ENCODE measurements at places on chromosomes 1 and 21.

GRCh38 chr1:64537942-64538341, 68.0 kb downstream of the CACHD1 start:
- no peak for DNase-seq

DNA sequence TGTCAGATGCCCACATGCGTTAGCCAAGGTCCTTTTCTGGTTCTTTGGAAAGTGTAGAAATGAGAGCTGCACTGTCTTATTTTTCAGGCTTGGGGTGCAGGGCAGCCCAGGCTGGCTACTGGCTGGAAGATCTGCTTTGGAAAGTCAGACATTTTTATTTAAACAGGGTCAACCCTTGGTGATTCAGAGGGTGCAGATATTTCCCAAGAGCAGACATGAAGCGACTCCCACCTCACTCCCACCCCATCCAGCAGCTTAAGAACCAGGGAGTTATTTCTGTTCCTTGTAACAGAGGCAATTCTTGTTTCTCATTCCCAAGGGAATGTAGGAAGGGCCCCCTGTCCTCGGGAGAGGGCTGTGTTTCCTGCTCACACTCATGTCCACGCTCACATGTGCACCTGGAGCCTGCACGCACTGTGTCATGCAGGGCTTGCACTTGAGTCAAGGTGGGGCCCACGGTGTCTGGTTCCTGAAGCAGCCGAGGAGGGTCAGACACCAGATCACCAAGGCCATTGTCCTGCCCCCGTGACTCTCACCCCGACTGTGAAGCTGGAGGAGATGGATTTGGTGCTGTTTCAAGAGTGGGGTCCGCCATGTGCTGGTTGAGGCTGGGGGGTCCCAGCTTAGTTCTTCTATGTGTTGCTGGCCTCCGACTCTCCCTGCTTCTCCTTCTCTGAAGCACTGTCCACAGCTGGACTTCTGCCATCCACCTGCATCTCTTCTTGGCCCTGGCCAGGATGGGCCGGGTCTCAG, 992 bp downstream of the S100A7A start:
- no peak for DNase-seq

GRCh38 chr1:24931468-24932231, 1.6 kb upstream of the RUNX3 start:
- no peak for DNase-seq

GRCh38 chr1:172323686-172324085, 96.8 kb upstream of the C1orf105 start:
- no peak for DNase-seq

DNA sequence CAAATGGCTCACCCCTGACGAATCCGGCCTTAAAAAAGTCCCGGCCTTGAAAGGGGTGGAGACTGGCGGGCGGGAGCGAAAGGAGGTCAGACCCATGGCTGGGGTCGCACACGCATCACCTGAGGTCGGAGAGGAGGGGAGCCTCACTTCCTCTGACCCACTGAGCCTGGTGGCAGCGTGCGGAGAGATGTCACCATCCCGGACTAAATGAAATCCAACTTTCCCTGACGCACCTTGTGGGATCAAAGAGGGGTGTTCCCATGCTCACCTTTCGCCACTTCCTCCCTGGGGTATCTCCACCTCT, 709 bp upstream of the SLC41A1 start:
- DNase-seq = peak; percentile 81

DNA sequence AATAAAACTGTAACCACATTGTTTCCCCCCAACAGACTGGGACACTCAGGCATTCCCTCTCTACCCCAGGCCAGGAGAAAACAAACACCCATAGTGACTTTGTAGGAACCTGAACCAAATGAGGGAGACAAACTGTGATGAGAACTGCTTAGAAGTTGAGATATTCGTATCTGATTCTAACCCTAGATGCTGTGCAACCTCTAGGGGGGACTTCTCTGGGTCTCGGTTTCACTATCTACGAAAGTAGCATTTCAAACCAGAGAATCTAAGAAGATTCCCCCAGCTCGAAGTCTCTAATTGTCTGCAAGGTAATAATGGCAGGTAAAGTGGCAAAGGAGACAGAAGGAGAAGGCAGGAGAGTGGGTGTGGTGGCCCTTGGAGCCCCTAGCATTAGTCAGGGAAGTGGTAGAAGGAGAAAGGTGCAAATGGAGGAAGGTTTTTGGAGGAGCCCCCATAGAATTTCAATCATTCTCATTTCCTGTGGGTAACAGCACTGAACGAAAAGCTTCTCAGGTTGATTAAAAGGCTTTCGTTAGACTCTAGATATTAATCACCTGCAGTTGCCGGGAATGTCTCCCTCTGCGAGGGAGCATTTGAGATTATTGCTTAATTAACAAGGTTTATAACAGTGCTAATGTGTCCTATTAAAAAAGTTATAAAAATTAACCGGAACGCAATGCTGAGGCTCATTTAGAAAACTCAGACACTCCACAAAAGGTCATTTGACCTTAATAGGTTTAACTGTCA, 46.4 kb downstream of the BEND5 start:
- DNase-seq = no peak

DNA sequence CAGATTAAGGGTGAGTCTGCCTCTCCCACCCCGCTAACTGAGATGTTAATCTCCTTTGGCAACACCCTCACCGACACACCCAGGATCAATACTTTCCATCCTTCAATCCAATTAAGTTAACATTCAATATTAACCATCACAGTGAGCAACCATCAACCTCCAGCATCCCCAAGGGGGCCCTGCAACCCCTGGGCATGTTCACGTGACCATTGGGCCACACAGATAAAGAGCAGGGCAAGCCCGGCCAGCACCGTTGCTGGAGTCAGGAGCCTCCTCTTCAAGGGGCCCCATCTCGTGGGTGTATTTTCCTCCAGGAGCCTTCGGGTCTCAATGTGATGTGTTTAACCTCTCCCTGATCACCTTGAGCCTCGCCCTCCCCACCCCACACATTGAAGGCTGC, 8.0 kb upstream of the GPR157 start:
- DNase-seq = no peak

- peak; percentile 93 for DNase-seq
These were observed 4.5 kb downstream of the HDGF start for GRCh38 chr1:156746728-156747631.

DNA sequence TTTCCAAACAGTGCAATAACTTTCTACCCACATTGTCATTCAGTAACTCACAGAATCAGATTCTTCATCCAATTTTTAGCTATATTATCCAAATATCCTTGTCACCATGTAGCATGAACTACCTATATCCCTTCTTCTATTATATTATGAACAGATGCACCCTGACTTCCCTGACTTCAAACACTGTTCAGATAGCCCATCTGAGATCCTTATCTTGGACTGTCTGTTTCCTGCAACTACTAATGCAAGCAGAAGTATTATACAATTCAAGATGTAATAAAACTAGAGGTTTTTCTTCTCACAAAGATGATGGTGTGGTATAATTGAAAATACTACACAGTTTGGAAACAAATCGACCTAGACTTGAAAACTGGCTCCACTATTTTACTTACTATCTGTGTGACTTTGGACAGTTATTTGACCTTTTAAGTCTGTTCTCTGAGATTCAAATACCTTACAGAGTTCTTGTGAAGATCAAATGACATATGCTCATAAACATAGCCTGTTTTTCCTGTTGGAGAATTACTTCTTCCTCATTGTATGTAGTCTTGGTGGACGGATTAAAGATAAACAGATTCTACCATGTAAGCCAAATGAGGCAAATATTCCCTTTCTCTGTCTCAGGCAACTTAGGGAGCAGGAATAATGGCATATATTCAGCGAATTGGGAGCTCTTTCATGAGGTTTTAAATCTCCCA, 407.9 kb upstream of the ZRANB2 start:
- no peak for DNase-seq

DNA sequence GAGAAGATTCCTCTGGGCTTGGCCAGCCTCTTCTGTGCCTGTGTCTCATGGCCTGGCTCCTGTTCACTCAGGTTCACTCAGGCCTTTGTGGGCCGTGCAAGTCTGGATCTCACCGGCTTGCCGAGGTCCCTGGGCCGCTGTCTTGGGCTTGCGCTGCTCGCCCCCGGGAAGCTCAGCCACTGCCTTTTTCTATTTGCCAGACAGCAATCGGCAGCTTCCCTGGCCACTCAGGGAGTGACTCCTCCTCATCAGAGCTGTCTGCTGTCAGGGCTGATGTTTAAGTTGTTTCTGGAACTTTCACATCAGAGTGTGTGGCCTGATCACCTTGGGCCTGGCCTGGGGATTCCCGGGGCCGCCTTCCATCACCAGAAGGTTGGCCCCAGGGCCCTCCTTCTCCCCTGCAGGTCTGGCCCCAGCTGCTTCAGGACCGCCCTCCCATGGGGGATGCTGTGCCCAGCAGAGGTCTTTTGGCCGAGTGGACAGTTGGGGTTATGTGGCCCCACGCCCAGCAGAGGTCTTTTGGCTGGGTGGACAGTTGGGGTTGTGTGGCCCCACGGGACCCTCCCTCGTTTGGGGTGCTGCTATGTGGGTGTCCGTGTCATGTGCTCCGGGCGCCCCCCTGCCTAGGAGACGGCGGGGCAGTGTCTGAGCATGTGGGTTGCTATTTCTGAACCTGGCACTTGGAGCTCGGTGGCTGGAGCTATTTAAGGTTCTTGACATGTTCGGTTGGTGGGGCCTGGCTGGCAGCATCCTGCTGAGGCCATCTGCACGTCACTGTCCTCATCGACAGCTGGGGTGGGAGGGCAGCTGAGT, 12.5 kb downstream of the SLX9 start:
- no peak for DNase-seq

- no peak for DNase-seq
These were observed 317.3 kb downstream of the AJAP1 start for GRCh38 chr1:4971666-4972065.

DNA sequence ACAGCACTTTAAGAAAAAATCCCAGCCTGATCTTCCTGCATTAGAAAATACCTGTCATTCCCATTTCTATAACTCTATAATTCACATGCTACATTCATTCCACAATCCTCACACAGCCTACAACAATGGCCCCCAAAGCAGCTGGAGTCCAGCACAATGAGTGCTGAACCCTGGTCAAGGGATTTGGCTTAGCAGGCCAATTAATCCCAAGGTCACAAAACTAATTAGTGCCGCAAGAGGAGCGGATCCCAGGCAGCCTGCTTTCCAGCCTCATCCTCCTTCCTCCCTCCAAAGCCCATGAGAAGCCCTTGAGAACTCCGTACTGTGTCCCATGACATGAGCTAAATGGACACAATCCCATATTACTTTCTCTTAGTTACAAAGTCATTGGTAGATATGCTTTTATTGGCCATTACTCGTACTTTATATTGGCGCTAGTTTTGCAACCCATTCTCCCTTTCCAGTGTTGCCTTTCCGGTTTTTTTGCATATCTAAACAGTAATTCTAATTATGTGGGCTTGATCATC, 94.8 kb downstream of the DAB1 start:
- no peak for DNase-seq

DNA sequence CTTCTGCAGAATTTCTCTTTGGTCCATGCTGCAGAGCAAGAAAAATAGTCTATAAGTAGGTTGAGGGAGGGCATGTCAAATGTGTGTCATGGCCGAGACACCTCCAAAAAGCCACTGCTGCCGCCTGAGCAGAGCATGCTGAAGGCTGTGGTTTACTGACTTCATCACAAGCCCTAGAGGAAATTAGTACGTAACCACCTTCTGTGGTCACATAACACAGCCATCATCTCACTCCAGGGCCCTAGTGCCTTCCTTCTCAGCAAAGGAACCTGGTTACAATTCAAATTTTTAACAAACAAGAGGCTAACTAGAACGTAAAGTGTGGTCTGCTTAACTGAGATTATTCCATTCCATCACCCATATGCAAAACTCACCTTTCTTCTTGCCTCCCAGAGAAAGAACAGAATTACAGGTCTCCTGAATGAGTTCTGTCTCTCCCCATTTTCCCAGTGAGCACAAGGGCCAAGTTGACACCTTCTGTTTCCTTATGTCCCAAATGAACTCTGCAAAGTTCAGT, at the start of gene PTPN22:
TSS of gene PTPN22 (minus strand) at position 116 of the 517 bp plus-strand sequence.
- peak; percentile 48 for DNase-seq

- no peak for DNase-seq
These were observed 129.0 kb upstream of the KLHDC7A start for GRCh38 chr1:18351735-18352134.

DNA sequence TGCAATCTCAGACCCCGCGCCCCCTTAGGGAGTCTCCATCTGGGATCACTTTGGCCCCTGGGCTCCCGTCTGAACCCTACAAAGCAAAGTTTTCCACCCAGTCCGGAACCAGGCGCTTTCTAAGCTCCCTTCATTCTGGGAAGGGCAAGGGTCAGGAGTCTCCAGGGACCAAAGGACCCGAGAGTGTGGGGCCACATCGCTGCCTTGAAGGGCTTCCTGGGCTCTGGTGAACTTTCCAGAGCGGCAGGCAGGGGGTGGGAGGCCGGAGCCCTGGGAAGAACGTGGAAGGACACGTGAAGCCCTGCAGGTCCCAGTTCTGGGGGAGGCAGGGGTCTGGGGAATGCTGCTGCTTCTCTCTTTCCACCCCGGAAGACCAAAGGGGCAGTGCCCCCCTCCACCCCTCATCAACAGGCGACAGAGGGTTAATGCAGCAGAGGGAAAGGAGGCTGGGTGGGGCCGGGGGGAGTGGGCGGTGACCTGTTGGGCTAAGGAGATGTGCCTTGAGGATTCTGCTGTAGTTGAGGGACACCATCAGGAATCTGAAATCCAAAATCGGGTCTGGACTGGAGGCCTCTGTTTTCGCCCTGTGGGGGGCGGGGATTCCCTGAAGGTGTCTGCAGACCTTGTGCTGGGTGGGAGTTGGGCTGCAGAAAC, 734 bp downstream of the CDK18 start:
- no peak for DNase-seq

GRCh38 chr1:232574077-232574476, 55.9 kb downstream of the SIPA1L2 start:
- no peak for DNase-seq

GRCh38 chr1:234127026-234127671, 222.7 kb downstream of the SLC35F3 start:
- DNase-seq = no peak

DNA sequence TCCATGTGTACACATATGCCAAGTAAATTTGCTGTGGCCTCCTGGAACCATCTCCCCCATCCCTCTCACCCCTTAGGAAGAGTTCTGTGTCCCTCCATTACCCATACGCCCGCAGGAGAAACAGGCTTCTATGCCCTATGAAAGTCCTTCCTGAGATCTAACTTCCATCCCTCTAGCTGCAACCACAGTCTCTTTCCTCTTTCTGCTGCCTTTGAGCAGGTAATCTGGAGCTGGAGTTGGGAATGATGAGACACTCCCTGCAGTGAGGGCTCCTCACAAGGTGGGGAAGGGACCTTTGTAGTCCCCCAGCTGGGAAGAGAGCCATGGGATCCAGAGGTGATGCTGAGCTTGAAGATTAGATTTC, 2.0 kb upstream of the KCNQ4 start:
- no peak for DNase-seq

- peak; percentile 78 for DNase-seq
These were observed 475.4 kb downstream of the PTPRU start for GRCh38 chr1:29711582-29712283.

GRCh38 chr1:170935231-170935630, at the start of gene MROH9:
MROH9 (plus strand) TSS chr1:170935534; CDS start chr1:170945557, 10,023 bp downstream.
- DNase-seq = no peak

DNA sequence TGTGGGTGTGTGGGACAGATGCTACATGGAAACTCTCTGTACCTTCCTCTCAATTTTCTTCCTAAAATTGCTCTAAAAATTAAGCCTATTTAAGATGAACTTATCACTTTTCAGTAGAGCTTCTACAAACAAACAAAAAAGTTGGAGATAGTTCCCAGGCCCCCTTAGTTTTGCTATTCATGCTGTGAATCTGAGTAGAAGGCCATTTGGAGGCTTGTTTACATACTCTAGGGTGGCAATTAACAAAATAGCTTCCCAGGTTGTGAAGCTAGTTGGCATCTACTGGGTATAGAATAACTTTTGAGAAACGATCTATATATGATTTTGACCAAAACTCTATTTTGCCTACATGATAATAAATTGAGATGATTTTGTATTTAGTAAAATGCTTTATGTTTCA, 541.4 kb upstream of the B3GALT2 start:
- DNase-seq = no peak
